ENCODE measurements at places on chromosomes 2 and 18.
A peak's percentile ranks its signal among the peaks of the same experiment; 100 is the strongest.

GRCh38 chr2:126637386-126637785, 18.6 kb upstream of the GYPC start:
- no peak for DNase-seq

DNA sequence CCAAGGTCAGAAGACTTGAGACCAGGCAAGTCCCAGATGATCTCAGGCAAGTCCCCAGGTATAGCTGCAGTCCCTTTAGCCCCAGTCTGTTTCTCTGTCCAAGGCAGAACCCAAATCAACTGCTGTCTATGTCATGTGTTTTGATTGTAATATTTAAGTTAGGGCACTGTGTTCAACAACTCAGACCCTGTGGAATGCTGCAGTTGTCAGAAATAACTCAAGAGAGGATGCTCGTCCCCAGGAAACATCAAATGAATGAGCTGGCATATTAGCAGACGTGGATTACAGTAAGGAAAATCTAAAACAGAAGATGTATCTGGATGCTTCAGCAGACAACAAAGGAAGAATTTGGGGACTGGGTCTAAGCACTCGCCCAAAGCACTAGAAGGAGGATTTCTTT, 70.1 kb downstream of the BCL11A start:
- no peak for DNase-seq

DNA sequence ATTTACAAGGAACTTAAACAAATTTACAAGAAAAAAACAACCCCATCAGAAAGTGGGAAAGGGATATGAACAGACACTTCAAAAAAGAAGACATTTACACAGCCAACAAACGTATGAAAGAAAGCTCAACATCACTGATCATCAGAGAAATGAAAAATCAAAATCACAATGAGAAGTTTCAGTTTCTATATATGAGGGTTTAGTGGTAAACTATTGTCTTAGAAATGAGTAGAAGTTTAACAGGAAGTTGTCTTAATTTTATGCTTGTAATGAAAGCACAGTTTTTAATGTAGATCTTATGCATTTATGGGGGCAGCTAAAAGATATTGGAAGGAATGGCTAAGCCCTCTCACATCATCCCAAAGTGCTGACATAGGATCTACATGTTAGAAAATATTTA, 325.4 kb downstream of the ERBB4 start:
- no peak for DNase-seq

GRCh38 chr2:239268082-239268481, 132.7 kb downstream of the HDAC4 start:
- no peak for DNase-seq

GRCh38 chr18:21393986-21394385, 152.0 kb downstream of the GREB1L start:
- DNase-seq: no peak

GRCh38 chr2:230166557-230167170, 53.1 kb downstream of the SP110 start:
- no peak for DNase-seq

DNA sequence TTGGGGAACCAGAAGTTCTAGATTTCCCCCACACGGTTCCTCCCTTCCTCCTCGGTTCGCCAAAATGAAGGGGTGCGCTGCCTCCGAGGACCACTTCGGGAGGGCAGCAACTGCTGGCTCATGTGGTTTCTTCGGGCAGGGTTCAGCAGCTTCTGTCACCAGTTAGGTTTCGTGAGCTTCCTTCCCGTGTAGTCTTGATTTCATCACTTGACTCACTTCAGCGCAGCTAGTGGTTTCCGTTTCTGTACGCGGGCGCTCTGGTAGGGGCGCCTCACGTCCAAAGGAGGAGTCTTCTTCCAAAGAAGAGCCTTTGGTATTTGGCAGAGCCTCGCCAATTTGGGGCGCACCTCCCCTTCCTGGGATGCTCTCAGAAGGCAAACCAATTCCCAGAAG, 485 bp upstream of the GALNT3 start:
- peak; percentile 10 for DNase-seq

DNA sequence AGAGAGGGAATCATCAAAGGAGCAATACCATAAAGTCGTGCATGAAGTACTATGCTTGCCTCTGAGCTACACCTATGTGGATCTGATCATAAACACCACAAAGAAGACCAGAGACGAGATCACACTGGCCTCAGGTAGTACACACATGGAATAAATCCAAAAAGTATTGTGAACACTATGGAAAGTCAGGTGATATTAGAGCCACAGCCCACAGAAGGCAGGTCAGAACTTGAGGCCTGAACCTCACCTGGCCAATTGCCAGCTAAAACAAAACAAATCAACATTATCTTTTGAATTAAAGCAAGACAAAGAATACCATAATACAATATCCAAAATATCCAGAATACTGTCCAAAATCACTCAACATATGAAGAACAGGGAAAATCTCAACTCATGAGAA, 371.1 kb downstream of the NCKAP5 start:
- DNase-seq: no peak

DNA sequence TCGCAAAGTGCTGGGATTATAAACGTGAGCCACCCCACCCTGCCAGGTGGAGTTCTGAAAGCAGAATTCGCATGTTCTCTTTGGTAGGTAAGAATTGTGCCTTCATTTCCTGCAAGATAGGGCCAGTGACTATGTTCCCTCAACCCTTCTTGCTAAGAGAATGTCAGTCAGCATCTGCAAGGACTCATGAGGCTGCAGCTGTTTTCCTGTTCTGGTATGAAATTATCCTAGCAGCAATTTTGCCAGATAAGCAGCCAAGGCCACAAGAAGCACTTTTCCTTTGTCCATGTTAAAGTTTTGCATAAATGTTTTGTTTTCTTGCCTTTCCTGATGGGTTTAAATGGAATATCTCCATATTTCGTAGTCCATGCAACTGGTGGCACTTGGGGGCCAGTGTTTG, 6.8 kb upstream of the ARHGAP28 start:
- DNase-seq: no peak

GRCh38 chr2:223668302-223668998, 66.3 kb upstream of the SCG2 start:
- DNase-seq: peak; percentile 26

DNA sequence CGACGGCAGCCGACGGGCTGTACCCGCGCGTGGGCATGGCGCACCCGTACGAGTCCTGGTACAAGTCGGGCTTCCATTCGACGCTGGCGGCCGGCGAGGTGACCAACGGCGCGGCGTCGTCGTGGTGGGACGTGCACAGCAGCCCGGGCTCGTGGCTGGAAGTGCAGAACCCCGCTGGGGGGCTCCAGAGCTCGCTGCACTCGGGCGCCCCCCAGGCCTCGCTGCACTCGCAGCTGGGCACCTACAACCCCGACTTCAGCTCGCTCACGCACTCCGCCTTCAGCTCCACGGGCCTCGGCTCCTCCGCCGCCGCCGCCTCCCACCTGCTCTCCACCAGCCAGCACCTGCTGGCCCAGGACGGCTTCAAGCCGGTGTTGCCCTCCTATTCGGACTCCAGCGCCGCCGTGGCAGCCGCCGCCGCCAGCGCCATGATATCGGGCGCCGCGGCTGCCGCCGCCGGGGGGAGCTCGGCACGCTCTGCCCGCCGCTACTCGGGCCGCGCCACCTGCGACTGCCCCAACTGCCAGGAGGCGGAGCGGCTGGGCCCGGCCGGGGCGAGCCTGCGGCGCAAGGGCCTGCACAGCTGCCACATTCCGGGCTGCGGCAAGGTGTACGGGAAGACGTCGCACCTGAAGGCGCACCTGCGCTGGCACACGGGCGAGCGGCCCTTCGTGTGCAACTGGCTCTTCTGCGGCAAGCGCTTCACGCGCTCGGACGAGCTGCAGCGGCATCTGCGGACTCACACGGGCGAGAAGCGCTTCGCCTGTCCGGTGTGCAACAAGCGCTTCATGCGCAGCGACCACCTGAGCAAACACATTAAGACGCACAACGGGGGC, 2.0 kb downstream of the SP9 start:
- no peak for DNase-seq

- no peak for DNase-seq
Measured at GRCh38 chr2:119112230-119112629, 46.3 kb downstream of the C1QL2 start.

DNA sequence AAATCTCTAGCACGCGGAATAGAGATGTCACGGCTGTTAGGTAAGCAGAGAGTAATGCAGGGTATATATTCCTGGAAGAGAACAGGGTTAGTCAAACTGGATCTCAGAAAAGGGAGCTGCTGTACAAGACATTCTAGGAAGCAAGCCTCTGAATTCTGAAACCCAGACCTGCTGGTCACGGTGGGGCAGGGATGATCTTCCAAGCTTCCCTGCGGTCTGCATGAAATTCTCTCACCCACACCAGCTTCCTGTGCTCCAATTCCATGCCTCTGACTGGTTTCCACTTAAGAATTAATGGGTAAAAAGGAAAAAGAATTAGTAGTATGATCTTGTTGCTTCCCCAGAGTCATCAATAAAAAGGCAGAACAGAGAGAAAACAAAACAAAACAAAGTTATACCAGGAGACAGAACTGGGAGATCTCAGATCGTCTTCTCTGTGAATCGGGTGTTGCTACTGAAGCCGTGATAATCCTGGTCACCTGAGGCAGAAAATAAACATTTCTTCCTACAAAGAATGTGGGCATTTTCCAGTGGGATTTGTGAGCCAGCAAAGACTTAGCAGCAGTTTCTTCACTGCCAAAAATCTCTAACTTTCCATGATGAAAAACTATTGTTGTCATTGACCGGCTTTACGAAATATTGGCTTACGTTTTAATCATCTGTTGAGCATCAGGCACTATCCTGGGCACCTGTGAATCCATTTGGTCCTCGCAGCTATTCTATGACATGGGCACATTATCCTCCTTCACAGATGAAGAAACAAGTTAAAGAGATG, 5.3 kb upstream of the CYP27C1 start:
- peak; percentile 50 for DNase-seq

- DNase-seq: no peak
Measured at GRCh38 chr2:41736586-41736985, 311.2 kb upstream of the PKDCC start.

GRCh38 chr2:23622466-23622865, 237.5 kb downstream of the KLHL29 start:
- no peak for DNase-seq

DNA sequence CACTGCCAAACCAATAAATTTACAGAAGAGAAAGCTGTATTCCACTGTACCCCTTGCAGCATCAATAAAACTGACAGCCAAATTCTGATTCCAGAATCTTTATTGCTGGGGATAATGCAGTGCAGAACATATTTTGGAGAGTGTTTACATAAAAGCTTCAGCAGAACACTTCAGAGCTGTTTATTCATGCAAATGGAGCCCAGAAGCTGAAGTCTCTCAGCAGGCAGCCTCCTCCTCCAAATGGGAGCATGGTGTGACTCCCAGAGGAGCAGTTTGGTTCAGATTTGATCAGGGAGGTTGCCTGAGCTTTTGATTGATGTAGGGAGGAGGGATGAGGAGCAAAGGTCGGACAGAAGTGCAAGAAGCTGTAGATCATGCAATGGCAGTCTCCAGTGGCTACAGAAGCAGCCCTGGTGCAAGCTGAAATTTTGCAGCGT, 22.4 kb downstream of the LHCGR start:
- no peak for DNase-seq

- no peak for DNase-seq
Measured at GRCh38 chr2:231204581-231204980, 6.2 kb downstream of the ARMC9 start.

- no peak for DNase-seq
Measured at GRCh38 chr2:23838581-23838980, 88.3 kb downstream of the ATAD2B start.

- DNase-seq: no peak
Measured at GRCh38 chr2:204251998-204252376, 293.3 kb upstream of the PARD3B start.

DNA sequence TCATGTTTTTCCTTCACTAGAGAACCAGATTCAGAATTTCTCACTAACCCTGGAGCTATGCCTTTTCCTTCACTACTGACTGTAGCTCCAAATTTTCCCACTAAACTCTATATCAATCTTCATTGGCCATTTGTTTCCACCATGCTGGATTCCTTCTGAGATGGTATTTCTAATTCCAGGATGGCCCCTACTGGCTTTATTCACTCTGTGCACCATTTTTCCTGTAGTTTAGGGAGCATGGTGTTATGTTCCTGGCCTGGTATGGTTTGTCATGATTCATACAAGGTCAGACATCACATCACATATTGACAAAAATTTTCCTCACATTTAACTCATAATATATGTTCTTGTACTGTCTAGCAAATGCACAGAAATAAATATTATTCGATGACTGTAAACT, 229.2 kb upstream of the TFPI start:
- no peak for DNase-seq

DNA sequence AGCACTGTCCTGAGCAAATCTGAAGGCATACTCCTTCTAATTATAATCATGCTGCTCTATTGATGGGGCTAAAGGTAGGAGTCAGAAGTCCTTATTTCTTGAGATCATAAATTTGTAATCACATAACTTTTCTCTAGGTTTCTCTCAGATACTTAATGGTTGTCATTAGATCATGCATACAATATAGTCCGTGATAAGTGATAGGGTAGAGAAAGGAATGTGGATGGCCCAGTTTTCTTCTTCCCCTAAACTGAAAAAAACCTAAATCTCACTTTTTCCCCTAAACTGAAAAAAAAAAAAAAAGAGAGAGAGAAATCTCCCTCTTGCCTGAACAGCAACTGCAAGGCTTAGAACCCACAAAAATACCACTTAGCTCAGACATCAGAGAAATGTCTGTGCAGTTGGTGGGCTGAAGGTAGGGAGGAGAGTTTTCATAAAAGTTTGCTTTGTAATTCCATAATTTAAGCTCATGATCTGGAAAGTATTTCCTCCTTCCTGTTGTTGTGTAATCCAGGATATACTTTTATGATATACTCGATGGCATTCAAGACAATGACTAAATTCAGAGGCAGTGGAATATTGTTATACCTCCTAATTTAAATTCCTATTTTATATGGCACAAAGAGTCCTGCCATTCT, 79.3 kb upstream of the ITPRID2 start:
- no peak for DNase-seq

DNA sequence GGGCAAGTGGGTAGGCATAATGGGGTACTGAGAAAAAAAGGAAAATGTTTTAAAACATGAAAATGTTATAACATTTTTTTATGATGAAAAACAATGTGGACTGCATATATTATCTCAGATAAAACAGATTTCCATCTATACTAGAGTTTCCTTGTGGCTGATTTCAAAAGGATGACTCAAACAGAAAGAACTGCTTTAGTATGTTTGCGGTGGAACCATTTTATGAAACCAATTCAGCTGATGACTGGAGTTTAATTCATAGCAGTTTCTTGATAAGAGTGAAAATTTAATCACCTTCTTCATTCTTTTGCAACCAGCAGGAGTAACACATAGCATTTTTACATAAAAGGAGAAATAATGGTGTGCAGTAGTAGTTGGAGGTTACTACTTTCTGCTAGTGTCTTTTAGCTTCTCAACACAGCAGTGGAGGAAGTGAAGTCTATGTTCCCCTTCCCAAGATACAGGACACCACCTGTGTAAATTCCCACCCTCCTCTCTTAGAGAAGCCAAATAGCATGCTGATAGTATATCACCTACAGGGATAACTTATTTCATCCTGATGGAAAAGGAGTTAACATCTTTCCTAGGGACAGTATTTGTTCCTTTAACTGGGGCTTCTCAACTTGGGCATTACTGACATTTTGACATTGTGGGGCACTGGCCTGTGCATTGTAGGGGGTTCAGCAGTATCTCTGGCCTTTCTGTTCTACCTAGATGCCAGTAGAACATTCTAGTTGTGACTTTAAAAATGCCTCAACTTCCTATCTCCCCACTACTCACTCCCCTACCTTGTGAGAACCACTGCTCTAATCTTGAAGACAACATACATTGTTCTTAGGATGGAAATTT, 29.9 kb downstream of the PELI1 start:
- DNase-seq: no peak

GRCh38 chr2:61356261-61356957, 114.5 kb downstream of the USP34 start:
- peak; percentile 2 for DNase-seq
